ENCODE measurements at places on chromosomes 3 and 15.

DNA sequence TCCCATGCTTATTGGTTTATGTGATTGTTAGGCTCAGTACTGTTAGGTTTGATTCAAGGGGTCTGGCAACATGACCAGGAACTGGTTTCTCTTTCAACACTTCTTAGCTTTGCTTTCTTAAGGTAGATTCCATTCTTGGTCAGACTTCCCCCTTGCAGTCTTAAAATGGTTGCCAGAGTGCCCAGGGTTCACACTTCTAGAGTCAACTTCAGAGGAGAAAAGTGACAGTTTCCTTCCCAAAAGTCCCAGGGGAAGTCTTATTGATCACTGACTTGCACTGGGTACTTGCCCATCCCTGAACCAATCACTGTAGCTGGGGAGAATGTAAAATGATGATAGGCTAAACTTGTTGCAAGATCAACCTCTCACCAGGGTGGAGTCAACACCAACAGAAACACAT, 14.1 kb downstream of the MGLL start:
- DNase-seq, result no peak

DNA sequence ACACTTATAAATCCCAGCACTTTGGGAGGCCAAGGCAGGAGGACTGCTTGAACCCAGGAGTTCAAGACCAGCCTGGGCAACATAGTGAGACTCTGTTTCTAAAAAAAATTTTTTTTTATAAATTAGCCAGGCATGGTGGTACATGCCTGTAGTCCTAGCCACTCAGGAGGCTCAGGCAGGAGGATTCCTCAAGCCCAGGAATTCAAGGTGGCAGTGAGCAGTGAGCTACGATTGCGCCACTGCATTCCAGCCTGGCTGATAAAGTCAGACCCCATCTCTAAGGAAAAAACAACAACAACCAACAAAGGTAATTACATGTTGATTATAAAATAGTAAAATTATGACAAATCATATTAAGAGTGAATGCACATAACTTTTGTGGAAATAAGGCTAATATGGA, 40.9 kb downstream of the MCCC1 start:
- no peak for DNase-seq

DNA sequence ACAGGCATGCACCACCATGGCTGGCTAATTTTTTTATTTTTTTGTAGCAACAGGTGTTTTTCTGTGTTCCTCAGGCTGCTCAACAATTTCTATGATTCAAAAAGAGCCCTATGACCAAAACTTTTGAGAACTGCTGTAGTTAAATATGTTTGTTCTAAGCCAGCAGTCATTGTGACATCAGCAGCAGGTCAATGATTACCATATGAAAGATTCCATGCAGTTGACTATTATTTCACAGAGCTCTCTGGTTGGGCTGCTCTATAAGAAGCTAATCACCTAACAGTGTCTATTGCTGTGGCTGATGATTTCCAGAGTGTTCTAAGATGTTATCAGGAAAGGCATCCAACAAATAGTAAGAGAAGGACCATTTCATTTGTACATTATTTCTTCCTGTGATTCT, at the start of gene CCDC54:
Gene CCDC54 (plus strand): TSS at position 289 of the 400 bp plus-strand sequence. CDS start 149 bp downstream, outside the sequence.
- no peak for DNase-seq

GRCh38 chr15:73862276-73862675, 11.1 kb upstream of the TBC1D21 start:
- no peak for DNase-seq

DNA sequence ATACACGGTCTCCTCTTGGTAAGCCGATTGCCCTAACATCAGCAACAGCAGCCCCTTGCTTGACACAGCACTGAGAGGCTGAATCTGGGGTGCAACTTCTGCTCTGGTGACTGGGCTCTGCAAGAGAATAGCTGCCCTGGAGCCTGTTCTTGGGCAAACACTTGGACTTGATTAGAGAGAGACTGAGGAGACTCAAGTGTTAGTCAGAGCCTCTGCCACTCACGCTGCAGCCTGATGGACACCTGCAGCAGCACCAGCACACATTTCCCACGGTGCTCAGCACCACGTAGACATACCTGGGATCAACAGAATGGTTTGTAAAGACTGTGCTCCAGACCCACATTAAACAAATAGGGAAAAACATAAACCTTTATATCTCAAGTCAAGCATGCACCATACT, 35.8 kb upstream of the UMPS start:
- DNase-seq, result no peak

DNA sequence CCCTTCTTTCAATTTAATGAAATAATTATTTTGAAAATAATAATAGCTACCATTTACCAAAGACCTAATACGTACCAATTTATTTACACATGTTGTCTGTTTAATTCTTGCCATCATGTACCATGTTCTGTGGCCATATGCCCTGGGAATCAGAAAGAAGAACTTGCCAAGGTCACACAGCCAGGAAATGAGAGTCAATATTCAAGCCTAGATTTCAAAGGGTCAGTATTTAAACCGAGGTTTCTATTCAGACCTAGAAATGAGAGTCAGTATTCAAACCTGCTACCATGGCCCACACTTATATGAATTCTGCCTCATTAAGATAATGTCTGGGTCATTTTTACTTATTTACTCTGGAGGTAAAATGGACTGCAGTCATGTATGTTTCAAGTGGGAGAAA, 103.6 kb upstream of the TBL1XR1 start:
- DNase-seq, result no peak

DNA sequence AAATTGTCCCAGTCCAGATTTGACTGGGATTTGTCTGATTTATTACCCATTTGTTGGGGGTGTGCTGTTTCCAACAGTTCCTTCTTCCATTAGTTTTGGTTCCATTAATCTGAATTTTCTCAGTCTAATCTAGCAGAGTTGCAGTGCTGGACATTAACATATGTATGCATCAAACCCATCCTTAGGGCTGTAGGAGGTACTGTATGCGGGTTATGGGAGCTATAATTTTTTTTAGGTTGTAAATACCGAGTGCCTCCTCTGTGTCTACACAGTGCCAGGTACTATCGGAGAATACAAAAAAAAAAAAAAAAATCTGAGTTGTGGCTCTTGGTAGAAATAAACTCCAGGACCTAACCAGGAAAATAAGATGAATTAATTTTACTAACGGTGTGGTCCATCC, 133.8 kb downstream of the LIPC start:
- DNase-seq, result no peak

- no peak for DNase-seq
Measured at GRCh38 chr3:189702066-189702646, 71.0 kb downstream of the TP63 start.

DNA sequence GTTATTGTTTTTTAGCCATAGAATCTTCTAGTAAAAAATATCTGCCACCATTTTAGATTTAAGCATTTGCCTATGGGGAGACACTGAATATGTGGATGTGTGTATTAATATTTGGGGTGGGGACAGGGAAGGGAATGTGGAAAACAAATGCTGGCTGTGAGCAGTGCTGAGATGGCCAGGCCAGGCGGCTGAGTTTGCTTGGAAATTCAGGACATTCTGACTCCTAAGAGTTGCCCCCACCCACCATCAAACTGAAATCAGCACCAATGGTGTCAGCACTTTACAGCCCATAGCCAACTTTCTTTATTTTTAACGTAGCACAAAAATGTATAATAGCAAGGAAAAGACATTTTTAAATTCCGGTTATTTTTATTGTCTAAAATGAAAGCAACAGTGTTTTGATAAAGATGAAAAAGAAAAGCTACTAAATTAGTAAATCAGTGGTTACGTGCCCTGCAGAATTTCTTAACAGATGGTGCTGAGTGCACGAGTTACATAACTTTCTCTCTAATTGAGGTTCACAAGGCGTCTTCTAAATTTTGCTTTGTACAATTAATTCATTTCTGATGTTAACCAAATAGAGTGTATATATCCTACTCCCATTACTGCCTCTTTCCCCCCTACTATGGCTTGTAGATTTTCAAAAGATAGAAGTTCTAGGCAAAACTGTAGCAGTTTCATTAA, 34.0 kb downstream of the B3GALNT1 start:
- no peak for DNase-seq

- no peak for DNase-seq
Measured at GRCh38 chr3:77248420-77248819, 208.5 kb downstream of the ROBO2 start.

- DNase-seq, result no peak
Measured at GRCh38 chr3:64011685-64012084, 11.6 kb downstream of the PSMD6 start.

GRCh38 chr15:39657668-39658067, 76.8 kb downstream of the THBS1 start:
- no peak for DNase-seq

- no peak for DNase-seq
Measured at GRCh38 chr3:425079-425478, 228.5 kb downstream of the CHL1 start.

GRCh38 chr3:181901626-181902025, 189.9 kb downstream of the SOX2 start:
- no peak for DNase-seq

- DNase-seq, result no peak
Measured at GRCh38 chr3:128971421-128972100, 22.3 kb downstream of the CFAP92 start.

DNA sequence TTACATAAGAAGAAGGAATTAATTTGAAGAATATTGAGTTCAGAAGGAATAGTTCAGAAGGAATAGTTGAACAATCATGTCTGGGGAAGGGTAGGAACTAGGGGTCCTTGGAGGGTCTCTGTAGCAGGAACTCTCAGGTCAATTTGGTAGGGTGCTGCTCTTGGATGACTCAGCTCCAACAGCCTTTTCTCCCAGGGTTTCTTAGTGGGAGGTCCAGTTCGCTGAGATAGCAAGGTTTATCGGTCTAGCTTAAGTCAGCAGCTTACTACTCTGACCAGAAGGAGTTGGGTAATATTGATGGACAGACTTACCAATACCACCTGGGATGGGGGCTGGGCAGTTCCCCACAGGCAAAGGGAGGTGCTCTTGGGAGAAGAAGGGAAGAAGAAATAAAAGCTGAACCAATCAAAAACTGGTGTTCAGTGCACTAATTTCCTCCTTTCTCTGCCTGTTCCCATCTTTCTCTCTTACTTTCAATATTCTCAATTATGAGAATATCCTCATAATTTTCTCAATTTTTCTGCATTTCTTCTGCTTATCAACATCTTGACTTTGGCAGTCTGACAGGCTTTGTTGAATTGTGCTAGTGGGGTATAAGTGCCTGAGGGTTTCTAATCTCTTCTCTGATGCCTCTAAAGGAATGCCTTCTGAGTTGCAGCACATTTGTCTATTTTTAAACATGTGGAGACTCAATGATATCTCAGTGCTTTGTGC, 14.4 kb upstream of the MITF start:
- no peak for DNase-seq

- no peak for DNase-seq
Measured at GRCh38 chr3:36511791-36512486, 131.6 kb downstream of the STAC start.

GRCh38 chr3:67875338-67875737, 220.9 kb upstream of the SUCLG2 start:
- DNase-seq, result no peak

Data from iPS DF 19.7 (cell line).